ENCODE measurements at places on chromosomes 2 and 18.

GRCh38 chr2:37784759-37785149 is 113.3 kb upstream of the CDC42EP3 start:
- DNase-seq: no peak

DNA sequence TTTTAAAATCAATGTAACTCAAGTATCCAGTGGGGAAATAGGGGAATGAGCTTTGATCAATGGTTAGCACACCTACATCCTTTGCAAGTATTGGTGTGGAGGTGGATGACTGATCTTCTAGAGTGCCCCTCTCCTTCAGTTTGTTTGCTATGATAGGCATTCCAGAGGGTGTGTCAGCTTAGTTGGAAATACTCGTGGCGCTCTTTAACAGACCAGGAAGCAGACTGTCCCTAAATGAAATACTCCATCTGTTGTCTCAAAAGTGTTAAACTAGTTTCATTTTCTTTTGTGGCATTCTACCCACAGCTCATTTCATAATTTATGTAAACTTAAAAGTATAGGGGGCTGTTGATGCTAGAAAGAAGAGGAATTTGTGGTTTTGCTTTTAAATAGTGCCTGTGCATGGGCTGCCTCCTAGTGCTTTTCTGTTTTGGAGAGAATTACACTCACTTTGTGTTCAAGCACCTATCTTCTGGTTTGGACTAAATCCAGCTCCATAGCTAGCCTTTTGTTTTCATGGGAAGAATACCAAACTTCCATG is 66.2 kb downstream of the STAT1 start:
- no peak for DNase-seq

DNA sequence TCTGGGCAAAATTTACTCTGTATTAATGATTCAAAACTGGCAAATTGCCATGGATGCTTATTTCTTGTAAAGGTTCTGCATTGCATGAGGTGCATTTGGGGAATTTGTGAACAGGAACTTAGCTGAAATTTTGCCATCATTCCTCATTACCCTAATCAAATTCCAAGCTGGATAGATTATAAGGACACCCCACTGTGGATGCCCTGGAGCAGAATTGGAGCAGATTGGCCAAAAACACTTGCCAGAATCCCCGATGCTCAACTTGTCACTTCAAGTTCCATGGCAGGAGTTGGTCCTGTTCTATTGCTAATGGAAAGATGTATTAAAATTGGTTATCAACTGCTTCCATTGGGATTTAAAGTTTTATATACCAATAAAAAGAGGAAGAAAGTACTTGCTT is 237.9 kb downstream of the CCDC102B start:
- DNase-seq: no peak

DNA sequence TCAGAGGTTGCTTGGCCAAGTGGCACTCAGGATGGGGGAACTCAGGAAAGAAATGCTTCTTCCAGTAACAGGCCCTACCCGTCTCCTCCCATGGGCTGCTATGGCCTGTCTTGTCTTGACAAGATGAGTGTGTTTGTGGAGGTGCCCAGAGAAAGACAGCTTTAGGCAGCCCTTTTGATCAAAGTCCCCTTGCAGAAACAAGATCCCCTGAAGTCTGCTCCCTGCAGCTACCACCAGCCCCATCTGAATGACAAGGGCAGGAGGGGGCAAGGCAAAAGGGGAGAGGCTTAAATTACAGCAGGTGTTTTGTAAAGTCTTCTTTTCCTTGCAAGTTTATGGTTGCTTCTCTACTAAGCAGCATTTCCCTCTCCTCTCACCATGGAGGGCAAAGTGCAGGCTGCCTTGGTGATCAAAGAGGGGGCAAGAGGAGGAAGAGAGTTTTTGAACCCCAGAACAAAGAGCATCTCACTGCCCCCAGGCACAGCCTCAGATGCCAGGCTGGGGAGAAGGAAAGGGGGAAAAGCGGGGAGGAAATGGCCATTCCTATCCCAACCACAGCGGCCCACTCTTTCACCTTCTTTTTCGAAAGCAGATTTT is 6.7 kb downstream of the EVA1A start:
- DNase-seq: no peak

GRCh38 chr18:45777393-45777792 is 48.1 kb upstream of the SIGLEC15 start:
- no peak for DNase-seq

- DNase-seq: no peak
These were observed 788 bp downstream of the ARMC9 start for GRCh38 chr2:231199219-231199618.

DNA sequence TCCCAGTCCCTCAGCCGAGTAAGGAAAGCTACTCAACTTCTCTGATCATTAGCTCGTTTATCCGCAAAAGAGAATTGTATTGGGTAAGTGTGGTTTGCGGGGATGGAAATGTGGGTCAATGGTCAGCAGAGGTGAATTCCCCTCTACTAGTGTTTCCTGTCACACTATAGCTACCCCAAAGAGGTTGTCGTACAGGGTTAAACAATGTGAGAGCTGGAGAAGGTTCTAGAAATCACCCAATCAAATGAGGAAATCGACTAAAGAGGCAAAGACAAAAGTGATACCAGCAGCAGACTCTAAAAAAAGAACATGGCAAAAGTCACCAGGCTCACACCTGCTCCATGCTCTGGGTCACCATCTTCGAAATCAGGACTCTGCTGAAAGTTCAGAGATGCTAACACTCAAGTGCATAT is 144.7 kb upstream of the ITGA4 start:
- no peak for DNase-seq

GRCh38 chr2:202289394-202290204 is 24.0 kb downstream of the NOP58 start:
- DNase-seq: no peak

DNA sequence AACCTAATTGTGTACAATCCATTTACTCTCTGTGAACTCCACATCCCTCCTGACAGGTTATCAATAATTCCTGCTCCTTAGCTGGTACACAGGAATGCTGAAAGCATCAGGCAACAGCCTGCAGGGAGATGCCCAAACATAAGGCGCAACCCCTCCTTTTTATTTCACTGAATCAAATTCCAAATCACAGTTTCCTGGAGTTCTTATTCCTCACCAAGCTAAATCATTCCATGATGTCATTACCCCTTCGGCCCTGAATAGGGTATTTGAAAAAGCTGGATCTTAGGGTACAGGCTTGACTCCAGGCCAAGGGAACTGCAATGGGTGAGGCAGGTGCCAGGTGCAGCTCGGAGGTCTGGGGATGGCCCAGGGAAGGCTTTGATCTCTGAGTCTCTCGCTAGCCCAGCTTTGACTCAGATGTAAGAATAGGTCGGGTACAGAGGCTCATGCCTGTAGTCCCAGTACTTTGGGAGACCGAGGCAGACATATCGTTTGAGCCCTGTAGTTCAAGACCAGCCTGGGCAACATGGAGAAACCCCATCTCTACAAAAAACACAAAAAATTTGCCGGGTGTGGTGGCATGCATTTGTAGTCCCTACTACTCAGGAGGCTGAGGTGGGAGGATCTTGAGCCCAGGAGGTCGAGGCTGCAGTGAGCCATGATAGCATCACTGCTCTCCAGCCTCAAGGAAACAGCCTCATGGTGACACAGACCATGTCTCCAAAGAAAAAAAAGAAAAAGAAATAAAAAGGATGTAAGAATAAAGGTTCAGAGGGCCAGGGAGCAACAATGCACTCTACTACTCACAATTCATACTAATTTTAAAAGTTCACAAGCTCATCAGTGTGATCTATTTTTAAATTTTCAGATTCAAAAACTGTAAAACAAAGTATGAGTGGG is 6.8 kb downstream of the FHL2 start:
- DNase-seq: no peak

GRCh38 chr2:198168651-198169050 is 364.3 kb downstream of the PLCL1 start:
- DNase-seq: no peak

GRCh38 chr2:240520974-240521350 is 36.8 kb downstream of the ANKMY1 start:
- no peak for DNase-seq

- no peak for DNase-seq
These were observed 25.6 kb downstream of the DNMT3A start for GRCh38 chr2:25316101-25316500.

DNA sequence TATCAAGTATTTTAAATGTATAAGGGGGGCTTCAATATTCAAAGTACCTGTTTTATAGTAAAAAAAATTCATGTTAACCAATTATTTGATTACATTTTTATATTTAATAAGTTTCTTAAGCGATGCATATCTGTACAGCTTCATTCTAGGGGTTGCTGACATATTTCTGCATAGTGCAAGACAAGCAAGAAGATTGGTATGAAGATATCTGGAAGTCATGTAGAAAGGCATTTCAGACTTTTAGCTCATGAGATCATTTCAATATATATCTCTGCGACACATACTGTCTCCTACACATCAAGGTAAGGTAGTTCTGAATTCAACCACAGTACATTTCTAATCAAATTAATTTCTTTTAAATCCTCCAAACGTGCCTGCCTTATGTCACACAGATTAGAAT is 73.1 kb downstream of the MEMO1 start:
- DNase-seq: no peak

DNA sequence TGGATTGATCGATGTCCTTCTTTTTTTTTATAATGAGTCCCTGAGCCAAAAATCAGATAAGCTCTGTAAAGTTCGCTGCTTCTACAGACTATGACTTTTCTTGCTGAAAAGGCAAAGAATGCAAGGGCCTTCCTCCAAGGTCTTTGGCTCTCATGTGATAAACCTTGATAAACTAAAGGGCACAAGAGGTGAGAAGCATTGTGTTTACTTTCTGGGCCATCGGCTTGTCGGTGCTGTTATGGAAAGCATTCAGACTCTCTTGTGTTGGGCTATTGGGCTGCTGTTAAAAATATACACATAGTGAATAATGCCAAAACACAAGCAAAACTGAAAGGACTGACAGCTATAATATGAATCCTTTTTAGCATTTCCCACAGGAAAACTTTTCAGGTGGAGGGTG is 472.4 kb upstream of the SPHKAP start:
- no peak for DNase-seq

- no peak for DNase-seq
These were observed 115.9 kb upstream of the ASB18 start for GRCh38 chr2:236380051-236380612.

DNA sequence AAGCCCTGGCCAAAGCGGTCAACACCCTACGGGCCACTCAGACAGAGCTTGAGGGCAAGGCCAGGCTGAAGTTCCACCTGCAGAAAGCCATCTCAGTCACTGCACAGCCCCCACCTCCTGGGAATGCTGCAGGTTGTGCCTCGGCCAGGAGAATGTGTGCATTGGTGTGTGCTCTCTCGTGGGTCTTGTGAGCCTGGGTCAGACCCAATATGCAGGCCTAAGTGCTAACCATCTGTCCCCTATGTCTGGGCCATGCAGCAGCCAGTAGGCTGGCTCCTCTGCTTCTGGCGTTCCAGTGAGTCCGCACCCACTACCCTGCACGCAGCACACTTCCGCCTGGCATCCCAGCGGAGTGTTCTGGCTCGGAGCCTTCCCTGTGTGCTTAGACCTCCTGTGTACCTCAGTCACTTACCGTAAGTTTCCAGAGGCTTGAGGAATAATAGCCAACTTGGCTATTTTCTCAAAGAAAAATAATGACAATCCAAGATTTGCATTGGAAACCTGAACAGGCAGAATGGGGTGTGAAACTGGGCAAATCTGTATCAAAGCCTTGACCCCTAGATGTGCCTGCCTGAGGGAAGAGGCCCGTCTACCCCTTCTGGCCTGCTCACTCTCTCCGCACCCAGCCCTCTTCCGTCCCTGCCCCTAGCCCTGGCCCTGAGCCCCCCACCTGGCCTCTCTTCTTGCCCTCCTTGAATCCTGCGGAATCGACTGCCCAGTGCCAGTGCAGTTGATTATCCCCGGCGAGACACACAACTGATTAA is 7.2 kb downstream of the SIX3 start:
- no peak for DNase-seq

- no peak for DNase-seq
These were observed 27.4 kb upstream of the SAG start for GRCh38 chr2:233280114-233280693.

- no peak for DNase-seq
These were observed 3.8 kb downstream of the PAX3 start for GRCh38 chr2:222294996-222295367.

GRCh38 chr18:41593171-41593675 is 361.8 kb upstream of the PIK3C3 start:
- DNase-seq: no peak

DNA sequence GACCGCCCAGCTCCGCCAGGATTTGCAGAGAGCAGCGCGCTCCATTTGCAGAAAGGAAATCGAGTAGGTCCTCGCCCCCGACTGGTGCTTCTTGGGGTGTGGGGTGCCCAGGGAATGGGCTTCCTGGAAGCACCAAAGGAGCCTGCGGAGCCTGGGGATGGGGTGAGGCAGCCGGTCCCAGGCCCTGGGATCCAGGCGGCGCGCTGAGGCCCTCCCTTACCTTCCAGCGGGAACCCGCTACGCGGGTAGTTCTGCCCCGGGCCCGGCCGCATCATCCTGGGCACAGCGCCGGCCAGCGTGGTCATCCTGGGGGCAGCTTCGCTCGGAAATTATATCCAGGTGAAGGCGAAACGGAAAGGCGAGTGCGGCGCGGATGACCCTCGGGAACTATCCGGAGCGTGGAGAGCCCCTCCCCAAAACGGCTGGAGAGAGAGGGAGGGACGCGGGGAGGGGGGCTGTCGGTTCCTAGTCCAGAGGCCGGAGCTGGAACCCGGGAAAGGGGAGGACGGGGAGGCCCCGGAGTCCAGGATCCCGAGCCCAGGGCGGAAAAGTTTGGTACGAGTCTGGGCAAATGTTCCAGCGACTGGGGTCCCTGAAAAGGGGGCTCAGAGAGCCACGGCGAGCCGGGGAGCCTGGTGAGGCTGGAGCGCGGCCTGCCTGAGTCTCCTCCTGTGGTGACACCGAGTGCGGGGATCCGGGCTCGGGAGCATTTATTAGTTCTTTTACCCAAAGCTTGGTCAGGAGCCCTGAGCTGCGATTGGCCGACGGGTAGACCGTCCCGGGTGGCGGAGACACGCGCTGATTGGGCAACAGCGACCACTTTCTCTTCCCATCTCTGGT is at the start of gene PAX3:
PAX3 (minus strand) TSS at position 688 of the 840 bp plus-strand sequence; CDS start at position 305, 383 bp downstream.
- DNase-seq: no peak

DNA sequence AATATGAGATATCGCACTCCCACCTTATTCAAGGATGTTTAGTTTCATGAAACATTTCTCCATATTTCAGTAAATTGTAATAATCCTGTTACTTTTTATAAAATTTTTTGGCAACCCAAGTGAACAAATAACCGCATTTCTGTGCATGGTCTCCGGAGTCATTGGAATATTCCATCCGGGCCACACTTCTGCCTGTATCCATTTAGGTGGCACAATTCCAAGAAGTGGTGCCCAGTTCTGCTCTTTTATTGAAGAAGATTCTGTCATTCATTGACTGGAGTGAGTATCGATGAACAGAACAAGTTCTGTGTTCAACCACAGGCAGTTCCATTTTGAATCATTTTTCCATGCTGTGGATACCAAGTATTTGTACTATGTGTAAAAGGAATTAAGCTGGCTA is 26.6 kb upstream of the ICOS start:
- no peak for DNase-seq

All from stimulated activated CD4-positive, alpha-beta T cell treated with anti-CD3 and anti-CD28 coated beads, TNF-alpha, amount 100 ng/mL, for 48 hours (primary cell).